Stimulated activated CD4-positive, alpha-beta T cell treated with anti-CD3 and anti-CD28 coated beads, TNF-alpha, amount 100 ng/mL, for 4 hours (primary cell): ENCODE measurements at places on chromosomes 2 and 18.

GRCh38 chr2:68921646-68922045 is 31.0 kb downstream of the GKN2 start:
- no peak for DNase-seq

GRCh38 chr2:239459056-239459455 is 58.2 kb upstream of the HDAC4 start:
- DNase-seq: no peak

- DNase-seq: no peak
Measured at GRCh38 chr2:164826293-164827243, 15.1 kb downstream of the COBLL1 start.

DNA sequence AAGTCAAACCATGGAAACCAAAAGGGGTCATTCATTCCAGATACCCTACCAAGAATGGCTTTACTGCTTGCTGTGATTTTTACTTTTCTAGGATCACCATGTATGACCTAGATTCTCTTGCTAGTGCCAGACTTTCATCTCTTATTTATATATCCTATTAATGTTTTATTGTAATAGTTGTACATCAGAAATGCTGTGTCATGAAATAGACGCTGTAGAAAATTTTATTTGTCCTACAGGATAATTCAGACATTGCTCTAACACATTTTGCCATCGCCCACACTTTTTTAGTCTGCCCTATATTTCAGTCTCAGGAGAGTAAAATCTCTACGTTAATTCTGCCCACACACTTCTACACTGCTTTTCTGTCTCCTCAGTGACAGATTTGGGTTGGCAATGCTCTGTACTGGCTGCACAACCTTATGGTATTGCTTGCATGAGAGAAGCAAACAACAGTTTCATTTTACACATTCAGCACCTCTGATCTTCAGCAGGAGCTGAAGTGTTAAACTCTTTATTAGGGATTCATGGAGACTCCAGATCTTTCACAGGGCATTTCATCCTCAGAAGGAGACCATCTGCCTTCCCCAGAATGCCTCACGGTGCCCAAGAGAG is 871.8 kb upstream of the CHAC2 start:
- no peak for DNase-seq

GRCh38 chr2:10537522-10538199 is 89.5 kb upstream of the ODC1 start:
- no peak for DNase-seq

DNA sequence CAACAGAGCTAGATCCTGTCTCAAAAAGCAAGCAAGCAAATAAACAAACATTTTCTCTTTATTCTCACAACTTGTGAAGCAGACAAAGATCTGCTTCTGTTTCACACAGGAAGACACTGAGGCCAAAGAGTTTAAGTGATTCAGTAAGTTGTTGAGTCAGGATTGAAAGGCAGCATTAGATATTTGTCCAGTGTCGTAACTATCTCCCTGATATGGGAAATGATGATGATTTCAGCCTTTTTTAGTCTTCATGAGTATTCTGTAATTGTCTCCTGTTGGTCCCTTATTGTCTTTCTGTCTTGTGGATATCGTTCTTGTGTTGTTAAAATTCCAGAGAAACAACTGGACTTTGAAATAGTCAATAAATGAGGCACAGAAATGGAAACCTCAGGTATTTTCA is 59.6 kb downstream of the GATA6 start:
- no peak for DNase-seq

- no peak for DNase-seq
Measured at GRCh38 chr2:167264380-167264779, 376.1 kb downstream of the XIRP2 start.

GRCh38 chr2:86414996-86415395 is 26.2 kb upstream of the KDM3A start:
- no peak for DNase-seq

- no peak for DNase-seq
Measured at GRCh38 chr2:176885661-176886060, 326.9 kb upstream of the HNRNPA3 start.

DNA sequence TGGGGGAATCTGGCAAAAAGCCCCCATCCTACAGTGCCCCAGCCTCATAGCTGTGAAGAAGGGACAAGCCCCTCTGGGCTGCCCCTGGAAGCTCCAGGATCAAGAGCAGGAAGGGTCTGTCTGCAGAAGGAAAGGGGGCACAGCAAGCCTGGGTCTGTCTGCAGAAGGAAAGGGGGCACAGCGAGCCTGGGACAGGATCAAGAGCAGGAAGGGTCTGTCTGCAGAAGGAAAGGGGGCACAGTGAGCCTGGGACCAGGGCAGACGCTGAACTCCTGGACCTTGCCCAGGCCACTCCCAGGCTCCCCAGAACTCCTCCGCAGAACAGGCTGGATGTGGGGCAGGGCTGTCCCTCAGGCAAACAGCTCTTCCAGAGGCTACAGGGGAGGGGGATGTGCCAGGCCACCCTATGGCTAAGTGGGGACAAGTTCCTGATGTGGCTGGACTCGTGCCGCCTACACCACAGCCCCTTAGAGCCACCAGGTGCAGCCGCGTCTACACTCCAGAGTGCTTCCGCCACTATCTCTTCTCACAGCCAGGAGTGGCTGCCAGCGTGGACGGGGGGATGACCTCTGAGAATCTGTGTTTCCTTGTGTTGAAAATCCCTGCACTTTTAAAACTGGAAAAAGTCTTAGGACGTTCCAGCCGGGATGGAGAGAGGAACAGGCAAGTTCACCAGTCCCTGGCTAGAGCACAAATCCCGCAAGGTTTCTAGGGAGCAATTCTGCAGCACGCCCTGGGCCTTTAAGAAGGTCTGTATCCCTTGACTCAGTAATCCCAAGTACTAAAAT is 20.8 kb downstream of the KIF1A start:
- DNase-seq: no peak

- no peak for DNase-seq
Measured at GRCh38 chr2:210617732-210618330, 61.4 kb downstream of the CPS1 start.

GRCh38 chr2:181998041-181998835 is 12.6 kb downstream of the PPP1R1C start:
- no peak for DNase-seq

DNA sequence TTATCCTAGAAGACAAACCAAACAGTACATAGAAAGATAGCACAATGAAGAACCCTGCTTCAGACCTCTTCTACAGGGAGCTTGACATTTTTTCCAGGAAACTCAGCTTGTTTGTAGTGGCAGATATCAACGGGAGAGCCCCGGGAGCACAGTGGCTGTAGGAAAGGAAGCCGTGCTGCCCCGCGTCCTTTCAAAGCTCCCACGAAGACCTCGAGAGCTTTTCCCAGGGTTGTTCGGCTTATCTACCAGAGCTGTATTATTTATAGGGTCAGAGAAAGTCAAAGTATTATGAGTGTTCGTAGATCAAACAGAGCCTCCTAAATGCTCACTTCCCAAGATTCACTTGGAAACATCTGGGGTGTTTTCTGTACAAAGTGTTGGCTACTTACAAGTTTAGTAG is 167.1 kb upstream of the COPS8 start:
- no peak for DNase-seq

DNA sequence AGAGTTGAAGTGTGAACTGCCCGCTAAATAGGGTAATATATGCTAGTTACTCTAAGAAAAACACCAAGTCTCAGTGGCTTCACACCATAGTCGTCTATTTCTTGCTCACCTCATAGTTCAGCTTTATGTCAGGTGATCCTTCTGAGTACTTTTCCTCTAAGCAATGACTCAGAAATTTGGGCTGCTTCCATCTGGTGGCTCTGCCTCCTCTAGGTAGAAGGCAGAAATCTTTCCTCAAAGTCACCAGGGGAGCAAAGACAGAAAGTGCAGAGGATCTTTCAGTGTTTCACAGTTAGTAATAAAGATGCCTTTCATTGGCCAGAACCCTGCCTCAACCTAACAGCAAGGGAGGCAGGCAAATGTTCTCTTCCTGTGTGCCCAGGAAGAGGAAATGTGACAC is 17.3 kb downstream of the CDH20 start:
- no peak for DNase-seq

GRCh38 chr2:160513120-160513519 is 19.5 kb upstream of the RBMS1 start:
- DNase-seq: no peak

GRCh38 chr2:68870215-68870614 is 982 bp downstream of the BMP10 start:
- DNase-seq: no peak

DNA sequence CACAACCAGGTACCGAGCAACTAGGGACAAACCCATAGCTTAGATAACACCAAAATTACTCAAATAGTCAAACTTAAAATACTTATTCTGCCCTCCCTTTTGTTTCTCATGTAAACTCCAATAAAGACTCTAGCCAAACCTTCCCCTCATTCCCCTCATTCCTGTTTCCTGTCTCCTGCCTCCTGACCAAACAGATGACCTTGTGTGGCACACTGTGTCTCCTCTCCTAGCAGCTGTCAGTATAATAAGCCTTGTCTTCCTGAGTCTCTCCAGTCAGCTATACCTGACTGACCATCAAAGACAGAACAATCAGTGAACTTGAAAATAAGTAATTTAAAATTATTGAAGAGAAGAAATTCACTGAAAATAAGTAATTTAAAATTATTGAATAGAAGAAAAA is 14.3 kb downstream of the SULT1C4 start:
- no peak for DNase-seq

DNA sequence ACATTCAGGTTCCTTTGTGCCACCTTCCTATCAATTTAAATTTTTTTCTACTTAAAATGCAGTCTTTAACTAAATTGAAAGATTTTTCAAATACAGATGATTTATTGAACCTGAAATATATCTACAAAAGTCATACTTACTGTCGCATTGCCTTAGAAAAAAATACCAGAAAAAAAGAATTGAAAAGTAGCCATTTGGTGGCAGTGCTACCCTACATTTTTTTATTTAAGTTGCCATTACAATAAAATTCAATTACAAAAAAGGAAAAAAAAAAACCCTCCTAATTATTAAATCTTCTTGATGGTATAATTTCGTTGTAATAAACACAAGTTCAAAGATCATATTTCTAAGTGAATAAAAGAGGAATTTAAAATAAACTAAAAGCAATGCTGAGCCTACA is 43.4 kb downstream of the DSC3 start:
- DNase-seq: no peak

DNA sequence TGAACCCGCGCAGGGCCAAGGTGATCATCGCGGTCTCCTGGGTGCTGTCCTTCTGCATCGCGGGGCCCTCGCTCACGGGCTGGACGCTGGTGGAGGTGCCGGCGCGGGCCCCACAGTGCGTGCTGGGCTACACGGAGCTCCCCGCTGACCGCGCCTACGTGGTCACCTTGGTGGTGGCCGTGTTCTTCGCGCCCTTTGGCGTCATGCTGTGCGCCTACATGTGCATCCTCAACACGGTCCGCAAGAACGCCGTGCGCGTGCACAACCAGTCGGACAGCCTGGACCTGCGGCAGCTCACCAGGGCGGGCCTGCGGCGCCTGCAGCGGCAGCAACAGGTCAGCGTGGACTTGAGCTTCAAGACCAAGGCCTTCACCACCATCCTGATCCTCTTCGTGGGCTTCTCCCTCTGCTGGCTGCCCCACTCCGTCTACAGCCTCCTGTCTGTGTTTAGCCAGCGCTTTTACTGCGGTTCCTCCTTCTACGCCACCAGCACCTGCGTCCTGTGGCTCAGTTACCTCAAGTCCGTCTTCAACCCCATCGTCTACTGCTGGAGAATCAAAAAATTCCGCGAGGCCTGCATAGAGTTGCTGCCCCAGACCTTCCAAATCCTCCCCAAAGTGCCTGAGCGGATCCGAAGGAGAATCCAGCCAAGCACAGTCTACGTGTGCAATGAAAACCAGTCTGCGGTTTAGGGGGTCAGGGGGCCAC is 897 bp downstream of the GPR45 start:
- DNase-seq: no peak

DNA sequence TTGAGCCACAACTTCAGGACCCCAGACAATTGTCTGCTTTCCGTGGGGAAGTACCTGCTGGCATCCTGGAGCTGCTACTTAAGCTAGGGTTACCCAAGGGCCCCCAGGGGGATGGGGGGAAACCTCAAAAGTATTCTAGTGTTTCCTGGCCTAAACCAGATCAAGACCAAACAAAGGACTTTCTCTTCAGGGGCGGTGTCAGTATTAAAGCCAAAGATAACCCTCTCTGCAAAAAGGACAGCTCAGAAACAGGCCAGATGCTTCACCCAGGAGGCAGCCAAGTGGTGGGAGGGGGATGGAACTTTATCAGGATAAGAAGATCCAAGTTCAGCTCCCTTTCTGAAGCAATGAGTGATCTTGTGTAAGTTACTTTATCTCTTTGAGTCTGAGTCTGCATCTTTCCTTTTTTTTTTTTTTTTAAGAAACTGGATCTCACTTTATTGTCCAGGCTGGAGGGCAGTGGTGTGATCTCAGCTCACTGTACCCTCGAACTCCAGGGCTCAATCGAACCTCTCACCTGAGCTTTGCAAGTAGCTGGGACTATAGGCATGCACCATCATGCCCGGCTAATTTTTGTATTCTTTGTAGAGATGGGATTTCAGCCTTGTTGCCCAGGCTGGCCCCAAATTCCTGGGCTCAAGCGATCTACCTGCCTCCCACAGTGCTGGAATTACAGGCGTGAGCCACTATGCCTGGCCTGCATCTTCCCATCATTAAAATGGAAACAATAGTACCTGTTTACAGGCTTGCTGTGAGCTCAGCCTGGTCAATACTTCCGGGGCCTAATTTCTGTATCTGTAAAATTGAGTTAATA is 151.8 kb upstream of the PTPRM start:
- DNase-seq: no peak

- no peak for DNase-seq
Measured at GRCh38 chr18:10523544-10523943, 2.3 kb upstream of the NAPG start.

DNA sequence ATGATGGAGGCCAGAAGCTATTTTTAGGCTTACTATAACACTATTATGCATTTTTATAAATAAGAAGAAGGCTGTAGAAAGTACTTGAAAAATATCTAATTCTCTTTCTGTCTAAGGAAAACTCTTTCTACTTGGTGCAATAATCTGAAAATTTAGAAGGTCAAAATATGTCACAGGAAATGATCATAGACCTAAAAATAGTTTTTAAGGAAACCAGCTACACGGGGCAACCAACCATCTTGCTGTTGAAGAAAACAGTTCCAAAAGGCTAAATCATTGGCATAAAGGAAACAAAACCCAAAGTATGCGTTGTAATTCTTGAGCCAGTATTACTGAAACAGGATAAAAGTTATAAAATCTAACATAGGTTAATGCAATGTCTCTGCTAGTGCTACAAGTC is 40.2 kb downstream of the SOCS6 start:
- no peak for DNase-seq

- DNase-seq: no peak
Measured at GRCh38 chr18:13558124-13558523, 168.2 kb downstream of the FAM210A start.

DNA sequence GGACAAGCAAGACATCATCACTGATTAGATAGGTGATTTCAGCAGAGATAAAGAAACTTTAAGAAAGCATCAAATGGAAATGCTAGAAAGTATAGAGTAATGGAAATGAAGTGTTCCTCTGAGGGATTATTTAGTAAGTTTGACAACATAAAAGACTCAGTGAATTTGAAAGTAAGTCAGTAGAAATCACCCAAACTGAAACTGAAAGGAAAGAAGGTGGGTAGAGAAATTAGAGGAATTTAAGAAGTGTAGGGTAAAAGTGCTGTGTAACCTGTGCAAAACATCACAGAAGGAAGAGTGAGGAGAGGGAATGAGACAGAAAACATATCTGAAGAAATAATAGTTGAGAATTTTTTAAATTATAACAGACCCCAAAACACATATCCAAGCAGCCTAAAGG is 343.1 kb downstream of the CBLN2 start:
- DNase-seq: no peak

- DNase-seq: no peak
Measured at GRCh38 chr18:69998523-69998987, 50.9 kb upstream of the CD226 start.

- no peak for DNase-seq
Measured at GRCh38 chr2:200099256-200099655, 143.9 kb downstream of the MAIP1 start.

GRCh38 chr2:213834331-213834730 is 550.1 kb downstream of the SPAG16 start:
- no peak for DNase-seq
